KBM-7 (cell line): ENCODE measurements at places on chromosomes 11 and 22.
A peak's percentile ranks its signal among the peaks of the same experiment; 100 is the strongest.

DNA sequence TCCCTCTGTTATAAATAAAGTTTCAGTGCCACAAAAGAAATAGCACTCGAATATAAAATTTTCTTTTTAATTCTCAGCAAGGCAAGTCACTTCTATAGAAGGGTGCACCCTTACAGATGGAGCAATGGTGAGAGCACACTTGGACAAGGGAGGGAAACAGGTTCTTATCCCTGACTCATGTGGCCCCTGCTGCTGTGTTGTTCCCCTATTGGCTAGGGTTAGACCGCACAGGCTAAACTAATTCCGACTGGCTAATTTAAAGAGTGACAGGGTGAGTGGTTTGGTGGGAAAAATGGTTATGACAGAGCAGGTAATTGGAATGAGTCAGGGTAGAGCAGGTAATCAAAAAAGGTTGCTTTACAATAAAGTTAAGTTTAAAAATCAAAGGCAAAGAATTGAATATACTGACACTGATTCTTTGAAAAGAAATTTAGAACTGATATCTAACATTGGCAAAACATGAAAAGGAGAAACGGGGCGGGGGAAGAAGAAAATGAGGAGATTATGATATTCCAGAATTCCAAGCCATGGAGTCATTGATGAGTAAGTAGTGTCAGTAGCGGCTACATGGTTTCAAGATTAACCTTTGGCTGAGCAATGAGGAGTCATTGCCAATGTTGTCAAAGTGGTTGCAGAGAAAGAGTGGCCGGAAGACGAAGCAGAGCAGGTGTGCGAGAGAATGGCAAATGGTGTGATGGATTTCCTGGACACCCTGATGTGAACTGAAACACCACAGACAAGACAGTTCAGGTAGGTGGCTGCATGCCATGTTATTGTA is 48.4 kb upstream of the MRGPRX1 start:
- DNase-seq, result no peak

- peak; percentile 66 for DNase-seq
Measured at GRCh38 chr11:15101072-15101709, 13.5 kb upstream of the INSC start.

GRCh38 chr11:88104408-88104807 is 70.8 kb downstream of the RAB38 start:
- DNase-seq, result no peak

DNA sequence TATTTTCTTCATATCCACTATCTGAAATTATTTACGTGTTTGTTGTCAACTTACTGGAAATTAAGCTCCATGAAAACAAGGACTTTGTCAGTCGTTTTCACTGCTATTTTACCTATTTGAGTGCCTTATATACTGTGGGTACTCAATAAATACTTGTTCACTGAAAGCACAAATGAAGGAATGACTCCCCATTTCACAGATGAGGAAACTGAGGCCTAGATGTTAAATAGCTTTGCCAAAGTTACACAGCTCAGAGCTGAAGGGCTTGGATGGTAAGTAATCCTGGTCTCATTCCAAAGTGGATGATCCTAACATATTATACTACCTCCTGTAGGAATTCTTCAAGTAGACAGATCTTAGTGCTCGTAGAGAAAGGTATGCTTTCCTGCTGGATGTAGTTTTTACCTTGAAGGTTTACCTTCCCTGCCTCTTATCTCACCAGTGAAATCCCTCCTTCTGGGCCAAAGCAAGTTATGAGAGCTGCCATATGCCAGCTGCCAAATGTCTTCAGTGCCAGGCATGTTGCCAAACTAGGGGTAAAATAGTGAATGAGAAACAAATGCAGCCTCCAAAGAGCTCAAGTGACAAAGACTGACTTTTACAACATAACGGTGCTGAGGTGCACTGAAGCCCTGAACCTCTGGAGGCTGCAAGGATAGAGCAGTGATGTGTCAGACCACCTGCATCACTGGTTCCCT is 129.7 kb downstream of the TRIM44 start:
- no peak for DNase-seq

DNA sequence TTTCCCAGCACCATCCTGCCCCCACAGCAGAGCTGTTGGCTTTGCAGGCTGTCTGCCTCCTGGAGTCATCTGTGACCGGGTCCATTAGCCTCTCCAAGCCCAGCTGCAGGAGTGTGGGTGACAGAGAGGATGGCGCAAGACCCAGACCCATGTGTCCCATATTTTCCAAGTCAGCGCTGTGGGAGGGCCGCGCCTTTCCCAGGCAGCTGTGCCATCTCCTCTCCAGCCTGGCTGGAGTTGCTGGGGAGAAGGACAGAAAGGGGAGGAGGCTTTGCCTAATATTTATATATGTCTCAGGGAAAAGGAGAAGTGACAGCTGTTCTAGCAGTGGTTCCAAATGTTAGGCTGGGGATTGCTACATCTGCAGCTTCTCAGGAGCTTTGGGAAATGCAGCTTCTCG is 15.7 kb downstream of the DTX4 start:
- DNase-seq, result no peak

DNA sequence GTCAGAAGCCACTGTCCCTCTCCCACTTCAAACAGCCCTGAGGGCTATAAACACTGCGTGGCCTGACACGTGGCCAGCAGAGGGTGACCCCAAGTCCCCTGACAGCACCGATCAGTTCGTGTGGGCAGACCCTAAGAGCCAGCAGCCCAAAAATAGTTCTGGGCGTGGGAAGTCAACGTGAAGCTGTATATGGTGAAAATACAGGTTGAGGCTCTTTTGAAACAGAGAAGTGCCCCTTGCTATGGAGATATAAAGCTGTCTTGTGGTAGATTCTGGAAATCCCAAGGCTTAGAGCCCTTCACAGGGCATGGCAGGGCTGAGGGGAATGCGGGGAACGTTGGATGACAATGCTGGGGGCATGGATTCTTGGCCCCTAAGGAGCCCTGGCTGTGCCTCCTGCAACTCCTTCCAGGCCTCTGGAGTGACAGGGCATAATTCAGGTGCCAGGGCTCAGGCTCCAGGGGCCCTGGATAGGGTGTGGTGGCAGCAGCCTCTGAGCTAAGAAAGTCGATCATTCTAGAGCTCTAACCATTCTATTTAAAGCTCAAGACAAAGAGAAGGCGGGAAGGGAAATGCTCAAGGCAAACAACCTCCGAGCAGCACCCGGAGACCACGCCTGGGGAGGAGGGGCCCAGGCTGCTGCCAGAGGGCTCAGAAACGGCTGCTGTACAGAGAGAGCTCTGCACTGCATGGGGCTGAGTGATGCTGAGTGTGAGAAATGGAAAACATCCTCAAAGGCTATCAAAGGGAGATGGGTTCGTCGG is 60.4 kb upstream of the CD5 start:
- peak; percentile 77 for DNase-seq

DNA sequence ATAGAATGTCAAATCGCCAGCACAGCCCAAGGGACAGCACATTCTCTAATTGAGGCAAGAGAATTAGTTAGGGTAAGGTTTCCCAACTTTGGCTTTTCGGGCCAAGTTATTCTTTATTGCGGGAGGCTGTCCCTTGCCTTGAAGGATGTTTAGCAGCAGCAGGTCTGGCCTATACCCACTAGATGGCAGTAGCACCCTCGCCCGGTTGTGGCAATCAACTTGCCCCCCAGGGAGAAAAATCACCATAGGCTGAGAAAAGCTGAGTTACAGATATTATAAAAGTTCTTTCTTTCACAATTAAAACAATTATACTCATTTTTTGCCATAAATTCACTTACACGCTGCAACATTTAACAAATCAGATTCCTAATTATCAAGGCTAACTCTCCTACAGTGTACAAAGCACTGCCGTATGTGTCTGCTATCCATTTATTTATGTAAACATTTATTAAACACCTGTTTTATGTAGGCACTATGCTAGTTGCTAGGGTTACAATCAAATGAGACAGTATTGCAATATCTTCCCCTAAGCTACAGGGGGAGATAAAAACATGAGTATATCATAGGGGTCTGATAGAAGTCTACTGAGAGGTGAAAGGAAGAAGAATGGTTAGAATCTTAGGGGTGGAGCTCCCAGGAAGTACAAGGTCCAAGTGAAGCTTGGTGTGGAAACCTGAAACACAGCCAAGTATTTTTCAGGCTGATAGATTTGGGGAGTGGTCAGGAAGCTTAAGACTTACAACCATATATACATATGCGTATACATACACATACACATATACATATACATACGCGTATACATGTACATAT is 452.3 kb downstream of the RAB38 start:
- peak; percentile 5 for DNase-seq

DNA sequence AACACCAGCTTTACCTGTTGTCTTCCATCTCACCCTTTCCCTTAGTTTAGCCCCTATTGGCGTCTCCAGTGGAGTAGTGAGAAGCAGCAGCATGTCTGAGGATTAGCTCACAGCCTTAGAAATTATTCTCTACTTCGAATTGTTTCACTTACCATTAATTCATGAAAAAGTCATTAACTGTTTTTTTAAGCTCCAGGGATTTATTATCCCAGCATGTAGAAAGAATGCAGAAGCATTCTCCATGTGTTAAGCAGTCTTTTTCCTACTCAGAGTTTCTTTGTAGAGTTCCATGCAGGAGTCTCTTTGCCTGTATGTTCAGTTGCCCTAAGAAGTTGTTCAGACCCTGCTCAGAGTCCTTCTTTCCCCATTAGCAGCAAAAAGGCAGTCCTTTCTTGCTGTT is 137.9 kb upstream of the RASSF10 start:
- no peak for DNase-seq

- DNase-seq, result no peak
Measured at GRCh38 chr22:30235687-30236170, 10.8 kb downstream of the LIF start.

DNA sequence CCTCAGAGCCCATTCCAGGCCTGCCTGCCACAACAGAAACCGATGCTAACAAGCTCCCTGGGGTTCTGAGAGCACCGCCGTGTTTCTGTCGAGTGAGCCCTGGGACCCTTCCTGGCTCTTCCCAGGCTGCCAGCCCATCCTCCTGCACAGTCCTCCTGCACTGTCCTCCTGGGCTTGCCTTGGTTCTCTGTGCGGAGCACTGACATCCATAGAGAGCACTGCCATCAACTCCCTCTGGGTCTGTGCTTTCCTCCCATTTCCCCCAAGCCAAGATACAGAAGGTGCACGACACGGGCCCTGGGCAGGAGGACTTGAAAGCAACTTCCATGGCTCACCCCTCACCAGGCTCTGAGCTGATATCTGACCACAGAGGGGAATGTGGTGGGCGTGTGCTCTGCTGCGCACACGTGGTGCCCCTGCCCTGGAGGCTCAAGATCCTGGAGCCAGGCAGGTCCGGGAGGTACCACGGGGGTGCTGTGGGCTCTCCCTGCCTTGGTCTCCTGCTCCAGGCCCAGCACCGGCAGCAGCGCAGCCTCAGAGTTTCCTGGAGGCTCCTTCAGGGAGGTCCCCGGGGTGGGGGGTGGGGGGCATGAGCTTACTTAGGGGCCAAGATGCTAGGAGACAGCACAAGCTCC is 304.2 kb downstream of the BRD1 start:
- DNase-seq, result no peak

GRCh38 chr22:48258811-48259210 is 1496.4 kb downstream of the TBC1D22A start:
- DNase-seq, result no peak

- no peak for DNase-seq
Measured at GRCh38 chr11:37170311-37170710, 572.3 kb upstream of the RAG2 start.

DNA sequence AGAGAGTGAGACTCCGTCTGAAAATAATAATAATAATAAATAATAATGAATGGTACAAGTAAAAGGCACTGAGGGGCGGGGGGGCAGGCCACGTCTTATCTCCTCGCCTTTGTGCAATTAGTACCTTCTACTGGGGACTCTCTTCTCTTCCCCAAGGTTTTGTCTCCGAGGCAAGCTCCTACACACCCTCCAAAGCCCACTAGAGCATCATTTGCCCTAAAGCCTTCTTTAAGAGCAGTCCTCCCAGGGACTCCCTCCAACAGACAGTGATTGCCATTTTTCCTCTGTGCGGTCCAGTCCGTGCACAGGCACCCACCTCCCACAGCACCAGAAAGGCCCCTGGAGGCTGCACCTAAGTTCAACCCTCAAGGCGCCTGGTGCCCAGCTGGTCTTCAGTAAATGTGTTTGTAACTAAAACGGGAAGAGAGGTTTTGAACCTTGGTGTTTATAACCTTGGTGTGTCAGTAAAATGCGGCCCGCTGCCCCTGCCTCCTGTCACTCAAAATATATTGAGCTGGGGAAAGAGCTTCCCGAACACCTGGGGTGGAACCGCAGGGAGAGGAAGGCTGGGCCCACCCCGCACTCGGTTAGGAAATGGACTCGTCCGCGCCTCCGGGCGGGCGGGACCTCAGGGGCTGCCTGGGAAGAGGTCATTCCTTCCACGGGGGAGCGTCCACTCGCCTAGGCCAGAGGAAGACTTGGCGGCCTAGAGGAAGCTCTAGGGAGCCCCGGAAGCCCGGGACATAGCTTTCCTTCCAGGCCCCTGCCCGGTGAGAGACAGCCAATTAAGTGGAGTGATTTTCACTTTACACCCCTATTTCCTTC is 4.7 kb upstream of the KDELR3 start:
- peak; percentile 49 for DNase-seq

GRCh38 chr11:65356394-65356972 is 1.9 kb downstream of the TIGD3 start:
- no peak for DNase-seq

DNA sequence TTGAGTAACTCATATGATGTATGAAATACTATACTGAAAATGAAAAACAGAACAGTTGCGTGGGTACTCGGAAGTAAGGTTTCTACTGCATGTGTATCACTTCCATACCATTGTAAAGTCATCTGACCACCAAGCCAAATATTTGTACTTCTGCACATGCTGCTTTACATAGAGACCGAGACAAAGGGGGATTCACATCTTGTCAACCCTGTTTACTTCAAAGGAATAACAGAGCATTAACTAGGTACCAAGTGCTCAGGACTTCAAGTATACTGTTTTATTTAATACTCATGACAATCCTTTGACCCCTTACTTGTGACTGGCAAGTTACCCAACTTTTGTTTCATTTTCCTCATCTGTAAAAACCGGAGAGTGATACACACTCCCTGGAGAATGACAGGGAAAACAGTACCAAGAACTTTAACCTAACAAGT is 9.9 kb downstream of the MAPK1 start:
- DNase-seq, result no peak

- DNase-seq, result no peak
Measured at GRCh38 chr22:42673898-42674401, 24.8 kb upstream of the CYB5R3 start.

GRCh38 chr11:69121021-69121420 is 34.7 kb upstream of the SMIM38 start:
- DNase-seq, result no peak

- no peak for DNase-seq
Measured at GRCh38 chr11:77418971-77419597, 54.8 kb downstream of the PAK1 start.

DNA sequence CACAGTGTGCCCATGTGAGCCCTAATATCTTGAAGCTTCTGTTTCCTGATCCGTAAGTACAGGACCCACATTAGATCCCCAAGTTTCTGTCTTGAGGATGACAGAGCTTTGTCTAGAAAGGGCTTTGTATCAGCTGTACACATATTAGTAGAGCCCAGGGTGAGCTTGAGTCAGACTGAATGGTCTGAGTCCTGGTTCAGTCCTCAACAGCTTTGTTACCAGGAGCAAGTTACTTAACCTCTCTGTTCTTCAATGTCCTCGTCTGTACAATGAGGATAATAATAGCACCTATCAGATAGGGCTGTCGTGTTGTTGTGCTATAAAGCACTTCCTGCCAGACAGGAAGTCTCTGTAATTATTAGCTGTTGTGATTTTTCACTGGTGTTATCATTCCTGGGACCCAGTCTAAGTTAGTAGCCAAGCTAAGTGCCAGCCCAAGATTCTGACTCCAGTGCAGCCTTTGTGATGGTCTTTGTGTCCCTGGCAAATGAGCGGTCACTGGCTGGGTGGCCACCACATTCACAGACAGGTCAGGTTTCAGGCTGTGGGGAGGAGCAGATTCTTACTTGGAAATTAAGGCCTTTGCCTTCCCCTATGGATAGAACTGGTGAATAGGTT is 6.8 kb downstream of the TOM1 start:
- DNase-seq, result no peak

- DNase-seq, result no peak
Measured at GRCh38 chr22:31107894-31108218, 488 bp upstream of the SELENOM start.
